ENCODE measurements at places on chromosomes 12 and 14.

- no peak for DNase-seq
These were observed 192.8 kb downstream of the ZFP36L1 start for GRCh38 chr14:68599896-68600610.

- DNase-seq, result no peak
These were observed 67.9 kb downstream of the GNS start for GRCh38 chr12:64691227-64691794.

- no peak for DNase-seq
These were observed 903 bp downstream of the PARPBP start for GRCh38 chr12:102120886-102121285.

DNA sequence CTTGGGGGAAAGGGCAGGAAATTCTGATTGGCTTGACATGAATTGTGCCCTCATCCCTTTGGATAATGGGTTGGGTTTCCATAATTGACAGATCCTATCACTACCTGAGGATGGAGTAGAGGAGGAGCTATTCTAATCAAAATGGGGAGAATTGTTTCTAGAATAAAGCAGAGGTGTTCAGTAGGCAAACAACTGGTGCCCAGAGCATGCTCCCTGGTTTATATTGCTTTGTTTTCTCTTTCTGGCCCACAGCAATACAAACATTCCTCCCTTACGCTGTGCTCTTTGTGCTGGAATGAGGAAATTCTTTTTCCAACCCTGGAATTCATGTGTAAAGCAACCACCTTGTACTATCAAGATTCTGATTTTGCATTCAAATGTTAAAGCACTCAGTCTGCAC, 147.4 kb downstream of the RASSF9 start:
- DNase-seq, result no peak

- DNase-seq, result no peak
These were observed 65.5 kb downstream of the SH2B3 start for GRCh38 chr12:111471236-111471635.

- no peak for DNase-seq
These were observed 88.8 kb downstream of the GALNT8 start for GRCh38 chr12:4809013-4809448.

DNA sequence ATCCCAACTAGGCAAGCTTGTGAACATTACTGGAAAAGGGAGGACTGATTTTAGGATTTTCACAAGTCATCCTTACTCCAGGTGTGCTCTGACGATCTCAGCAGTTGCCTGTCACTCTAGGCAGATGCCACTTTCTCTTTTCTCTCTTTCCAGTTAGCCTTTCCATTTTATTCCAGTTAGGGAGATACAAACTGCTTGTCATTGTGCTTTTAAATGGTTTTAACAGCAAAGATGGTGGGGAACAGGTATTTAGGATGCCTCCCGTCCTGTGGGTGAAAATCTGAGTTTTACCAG, 1.2 kb downstream of the PA2G4 start:
- no peak for DNase-seq
